T-helper 17 cell (primary cell): ENCODE measurements at places on chromosomes 3 and 15.
A peak's percentile ranks its signal among the peaks of the same experiment; 100 is the strongest.

DNA sequence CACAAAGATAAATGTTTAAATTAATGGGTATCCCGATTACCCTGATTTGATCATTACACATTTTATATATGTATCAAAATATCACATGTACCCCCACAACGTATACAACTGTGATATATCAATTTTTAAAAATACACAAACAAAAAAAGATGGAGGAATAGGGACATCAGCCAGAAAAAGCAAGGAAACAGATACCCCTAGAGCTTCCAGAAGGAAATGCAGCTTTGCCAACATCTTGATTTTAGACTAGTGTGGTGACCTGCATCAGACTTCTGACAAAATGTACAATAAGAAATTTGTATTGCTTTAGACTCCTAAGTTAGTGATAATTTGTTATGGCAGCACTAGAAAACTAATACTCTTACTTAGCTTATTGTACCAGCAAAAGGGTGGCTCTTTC lies 483.8 kb downstream of the TUSC7 start:
- no peak for DNase-seq

- no peak for DNase-seq
Observed at GRCh38 chr3:58176827-58177489, 33.8 kb downstream of the DNASE1L3 start.

- no peak for DNase-seq
Observed at GRCh38 chr3:56823984-56824703, 22.4 kb upstream of the ARHGEF3 start.

DNA sequence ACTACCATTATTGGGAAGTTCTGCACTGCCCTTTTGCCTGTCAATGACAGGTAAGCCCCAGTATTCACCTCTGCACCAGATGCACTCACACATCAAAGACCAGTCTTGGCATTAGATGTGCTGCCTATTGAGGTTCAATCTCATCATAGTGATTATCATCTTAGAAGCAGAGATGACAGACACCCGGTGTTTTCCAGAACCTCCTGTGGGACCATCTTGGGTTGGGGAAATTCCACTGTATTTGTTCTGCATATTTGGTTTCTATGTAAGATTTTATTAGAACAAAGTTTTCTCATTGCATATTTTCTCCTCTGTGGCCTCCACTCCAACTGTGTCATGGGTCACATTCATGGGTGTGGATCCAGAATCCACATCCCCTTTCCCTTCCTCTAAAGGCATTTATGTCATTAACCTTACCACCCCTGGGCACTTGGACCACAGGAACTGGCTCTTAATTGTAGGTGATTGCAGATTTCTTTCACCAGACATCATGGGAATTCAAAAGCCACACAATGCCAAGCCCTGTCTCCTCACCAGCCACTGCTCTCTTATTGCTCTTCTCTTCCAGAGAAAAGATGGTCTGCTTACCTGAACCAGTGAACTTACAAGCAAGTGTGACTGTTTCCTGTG lies 31.2 kb downstream of the PLA1A start:
- DNase-seq, result no peak

- no peak for DNase-seq
Observed at GRCh38 chr3:196793246-196793645, 53.6 kb downstream of the PAK2 start.

GRCh38 chr3:148439254-148439822 lies 258.4 kb upstream of the AGTR1 start:
- DNase-seq, result no peak

- DNase-seq, result no peak
Observed at GRCh38 chr15:56038015-56038414, 44.6 kb upstream of the NEDD4 start.

GRCh38 chr3:194497799-194498575 lies 11.2 kb upstream of the ATP13A3 start:
- DNase-seq, result no peak

GRCh38 chr3:16395212-16395611 lies 118.3 kb downstream of the RFTN1 start:
- no peak for DNase-seq

DNA sequence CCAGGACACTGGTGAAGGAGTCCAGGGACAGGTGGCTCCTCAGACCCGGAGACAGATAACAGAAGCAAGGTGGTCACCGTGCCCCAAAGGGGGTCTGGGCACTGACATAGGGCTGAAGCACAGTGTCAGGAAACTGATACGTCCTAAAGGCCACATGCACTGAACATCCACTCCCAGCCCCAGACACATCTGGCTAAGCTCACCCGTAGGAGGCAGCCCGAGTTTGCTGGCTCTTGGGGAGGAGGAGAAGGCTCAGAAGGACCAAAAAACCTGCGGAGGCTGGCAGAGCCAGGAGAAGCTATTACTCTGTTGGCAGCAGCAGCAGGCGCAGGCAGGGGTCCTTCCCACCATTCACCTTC lies 1.2 kb downstream of the CACNA2D2 start:
- DNase-seq, result no peak

GRCh38 chr15:28989896-28990295 lies 104.1 kb downstream of the APBA2 start:
- DNase-seq, result no peak

DNA sequence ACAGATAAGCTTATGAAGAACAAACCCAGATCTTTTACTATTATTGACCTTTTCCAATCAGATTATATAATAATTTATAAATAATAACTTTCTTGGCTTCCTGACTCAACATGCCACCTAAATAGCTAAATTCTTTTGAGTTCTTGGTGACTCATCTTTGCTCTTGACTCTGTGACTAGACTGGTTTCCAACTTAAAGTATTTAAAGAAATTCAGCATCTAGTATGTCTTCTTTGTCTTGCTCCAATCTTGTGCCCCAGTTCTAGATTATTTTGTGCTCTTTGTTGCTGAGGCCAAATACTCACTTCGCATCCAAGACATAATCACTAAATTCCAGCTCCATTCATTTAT lies 483.2 kb upstream of the TBL1XR1 start:
- DNase-seq, result no peak

DNA sequence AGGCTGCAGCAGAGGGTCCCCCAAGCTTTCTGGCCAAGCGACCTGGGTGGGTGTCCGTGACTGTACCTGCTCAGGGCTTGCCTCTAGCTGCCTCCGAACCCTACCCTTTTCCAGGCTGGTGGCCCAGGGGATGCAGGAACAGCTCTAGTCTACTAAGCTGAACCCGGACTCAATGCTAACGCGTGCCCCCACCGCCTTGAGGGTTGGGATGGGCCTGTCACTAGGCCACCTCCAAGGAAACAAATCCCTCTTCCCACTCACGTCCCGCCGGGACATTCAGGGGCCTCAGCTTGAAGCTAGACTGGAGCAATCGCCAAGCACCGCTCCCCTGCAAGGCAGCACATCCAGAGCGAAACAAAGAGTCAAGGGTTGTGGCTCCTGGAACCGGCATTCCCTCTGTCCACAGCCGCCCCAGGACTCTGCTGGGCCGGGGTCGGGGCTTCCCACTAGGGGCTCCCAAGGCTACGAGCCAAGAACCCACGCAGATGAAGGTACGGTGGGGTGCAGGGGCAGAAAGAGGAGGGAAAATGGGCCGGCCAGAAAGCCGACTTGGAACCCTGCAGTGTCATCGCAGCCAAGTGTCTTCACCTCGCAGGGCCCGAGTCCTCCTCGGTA lies 2.9 kb downstream of the FBXL22 start:
- DNase-seq, result no peak

GRCh38 chr3:59364496-59364895 lies 314.7 kb upstream of the CFAP20DC start:
- DNase-seq, result no peak

DNA sequence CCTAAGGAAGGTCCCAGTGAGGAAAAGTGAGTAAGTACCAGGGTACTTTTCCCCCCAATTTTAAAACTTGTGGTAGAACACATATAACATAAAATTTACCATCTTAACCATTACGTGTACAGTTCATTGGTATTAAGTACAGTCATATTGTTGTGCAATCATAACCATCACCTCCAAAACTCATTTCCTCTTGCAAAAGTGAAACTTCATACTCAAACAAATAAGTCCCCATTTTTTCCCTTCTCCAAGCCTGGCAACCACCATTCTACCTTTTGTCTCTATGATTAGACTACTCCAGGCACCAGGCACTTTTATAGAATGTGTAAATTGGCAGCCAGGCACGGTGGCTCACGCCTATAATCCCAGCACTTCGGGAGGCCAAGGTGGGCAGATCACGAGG lies 12.2 kb downstream of the PRC1 start:
- DNase-seq, result no peak

DNA sequence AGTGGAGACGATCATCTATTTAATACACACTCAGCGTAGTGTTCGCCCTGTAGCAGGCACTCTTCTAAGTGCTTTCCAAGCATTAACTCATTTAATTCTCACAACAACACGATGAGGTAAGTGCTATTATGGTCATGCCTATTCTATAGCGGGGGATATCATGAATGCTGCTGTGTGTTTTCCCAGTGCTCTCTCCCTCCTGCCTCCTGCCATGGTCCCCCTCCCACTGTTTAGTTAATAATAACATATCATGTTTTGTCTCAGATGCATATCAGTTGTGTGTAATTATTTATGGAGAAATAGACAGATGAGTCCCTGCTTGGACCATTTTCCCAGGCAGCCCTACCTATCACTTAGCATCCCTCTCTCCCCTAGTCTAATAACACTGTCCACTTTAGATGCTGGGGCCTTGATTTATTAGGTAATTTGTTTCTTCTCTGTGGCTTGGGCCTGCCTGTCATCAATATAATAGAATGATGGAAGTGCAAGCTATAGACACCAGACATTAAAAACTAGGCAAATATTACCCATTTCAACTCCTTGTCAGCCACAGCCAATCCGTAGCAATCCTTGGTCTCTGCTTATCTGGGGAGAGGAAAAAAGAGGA lies 122.9 kb upstream of the TLE3 start:
- DNase-seq, result no peak

GRCh38 chr15:65369651-65370050 lies 8.2 kb downstream of the IGDCC3 start:
- DNase-seq, result no peak

GRCh38 chr3:167829071-167829470 lies 93.5 kb downstream of the SERPINI1 start:
- DNase-seq, result no peak

DNA sequence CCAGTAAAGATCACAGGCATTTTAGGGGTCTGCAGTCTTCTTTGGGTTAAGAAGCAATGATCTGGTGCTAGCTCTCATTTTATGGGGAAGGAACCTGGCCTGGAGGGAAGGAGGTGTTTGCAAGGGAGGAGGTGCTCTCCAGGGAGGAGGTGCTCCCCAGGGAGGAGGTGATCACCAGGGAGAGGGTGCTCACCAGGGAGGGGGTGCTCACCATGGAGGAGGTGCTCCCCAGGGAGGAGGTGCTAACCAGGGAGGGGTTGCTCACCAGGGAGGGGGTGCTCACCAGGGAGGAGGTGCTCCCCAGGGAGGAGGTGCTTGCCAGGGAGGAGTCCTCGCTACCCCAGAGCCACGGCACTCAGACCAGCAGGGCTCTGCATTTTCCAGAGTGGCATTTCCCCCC lies 115.7 kb downstream of the TLE3 start:
- no peak for DNase-seq

DNA sequence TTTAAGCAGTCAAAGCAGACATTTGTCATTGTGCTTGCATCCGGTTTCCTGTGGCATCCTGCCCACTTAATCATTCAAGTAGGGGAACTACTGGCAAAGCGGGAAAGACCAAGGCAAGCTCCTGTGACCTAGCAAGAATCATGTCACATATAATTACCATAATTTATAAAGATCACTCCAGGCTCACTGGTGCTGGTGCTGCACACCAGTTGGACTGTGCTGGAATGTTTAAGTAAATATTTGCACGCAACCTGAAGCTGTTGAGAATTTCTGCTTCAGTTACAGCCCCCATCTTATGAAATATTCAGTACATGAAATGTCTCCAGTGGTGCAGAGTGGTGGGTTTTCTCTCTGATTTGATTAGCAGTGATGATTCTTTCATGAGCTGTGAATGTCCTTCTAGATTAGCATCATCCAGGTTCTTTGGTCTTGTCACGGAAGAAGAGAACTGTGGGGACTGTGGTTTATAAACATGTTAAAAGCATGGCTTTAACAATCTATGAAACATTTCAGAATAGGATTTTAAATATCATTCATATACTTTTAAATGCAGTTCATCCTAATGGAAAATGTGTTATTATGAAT lies 621.3 kb upstream of the EPHA6 start:
- DNase-seq, result no peak

DNA sequence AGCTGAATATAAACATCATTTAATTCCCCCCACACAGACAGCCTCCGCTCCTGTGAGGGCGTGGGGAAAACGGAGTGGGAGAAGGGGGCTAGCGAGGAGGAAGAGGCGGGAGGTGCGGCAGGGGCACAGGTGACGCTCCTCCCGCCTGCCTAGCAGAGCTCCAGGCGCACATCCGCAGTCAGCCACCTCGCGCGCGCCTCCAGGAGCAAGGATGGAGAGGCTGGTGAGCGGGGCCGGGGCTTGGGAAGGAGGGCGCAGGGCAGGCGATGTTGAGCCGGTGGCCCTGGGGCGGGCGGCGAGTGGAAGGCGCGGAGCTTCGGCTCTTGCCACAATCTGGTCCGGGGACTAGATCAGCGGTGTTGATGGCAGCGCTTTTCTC lies at the start of gene CD200:
Gene CD200, plus strand, starts transcription at position 155 of the 379 bp plus-strand sequence. Its CDS starts 57 bp downstream, at position 212.
- DNase-seq, result peak; percentile 29

- peak; percentile 18 for DNase-seq
Observed at GRCh38 chr3:112128843-112129727, 4.0 kb downstream of the GCSAM start.
